Activated CD4-positive, alpha-beta memory T cell treated with anti-CD3 and anti-CD28 coated beads, Interleukin-2, amount 10 ng/mL, durations not matched to agents 7 days and 5 days (primary cell): ENCODE measurements at places on chromosomes 12 and 14. TPM values are rescaled to one million over a fixed set of nuclear protein-coding genes. Genes with fewer than 3 reads are reported as not detected.

- DNase-seq, result no peak
These were observed 3.3 kb downstream of the GMPR2 start for GRCh38 chr14:24235804-24236688.

DNA sequence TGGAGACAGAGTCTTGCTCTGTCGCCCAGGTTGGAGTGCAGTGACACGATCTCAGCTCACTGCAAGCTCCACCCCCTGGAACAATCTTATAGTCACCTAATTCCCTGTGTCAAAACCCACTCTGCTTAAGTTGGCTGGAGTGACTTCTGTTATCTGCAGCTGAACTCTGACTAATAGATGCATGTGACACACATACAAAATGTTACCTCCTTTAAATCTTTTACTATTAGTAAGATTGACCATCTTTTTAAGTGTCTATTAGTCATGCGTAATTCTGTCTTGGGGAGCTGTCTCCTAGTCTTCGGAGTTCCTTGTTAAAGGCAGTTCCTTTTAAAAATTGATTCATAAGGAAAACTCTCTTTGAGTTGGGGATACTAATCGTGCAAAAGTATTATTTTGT is 7.4 kb downstream of the IFI27L1 start:
- DNase-seq, result no peak

DNA sequence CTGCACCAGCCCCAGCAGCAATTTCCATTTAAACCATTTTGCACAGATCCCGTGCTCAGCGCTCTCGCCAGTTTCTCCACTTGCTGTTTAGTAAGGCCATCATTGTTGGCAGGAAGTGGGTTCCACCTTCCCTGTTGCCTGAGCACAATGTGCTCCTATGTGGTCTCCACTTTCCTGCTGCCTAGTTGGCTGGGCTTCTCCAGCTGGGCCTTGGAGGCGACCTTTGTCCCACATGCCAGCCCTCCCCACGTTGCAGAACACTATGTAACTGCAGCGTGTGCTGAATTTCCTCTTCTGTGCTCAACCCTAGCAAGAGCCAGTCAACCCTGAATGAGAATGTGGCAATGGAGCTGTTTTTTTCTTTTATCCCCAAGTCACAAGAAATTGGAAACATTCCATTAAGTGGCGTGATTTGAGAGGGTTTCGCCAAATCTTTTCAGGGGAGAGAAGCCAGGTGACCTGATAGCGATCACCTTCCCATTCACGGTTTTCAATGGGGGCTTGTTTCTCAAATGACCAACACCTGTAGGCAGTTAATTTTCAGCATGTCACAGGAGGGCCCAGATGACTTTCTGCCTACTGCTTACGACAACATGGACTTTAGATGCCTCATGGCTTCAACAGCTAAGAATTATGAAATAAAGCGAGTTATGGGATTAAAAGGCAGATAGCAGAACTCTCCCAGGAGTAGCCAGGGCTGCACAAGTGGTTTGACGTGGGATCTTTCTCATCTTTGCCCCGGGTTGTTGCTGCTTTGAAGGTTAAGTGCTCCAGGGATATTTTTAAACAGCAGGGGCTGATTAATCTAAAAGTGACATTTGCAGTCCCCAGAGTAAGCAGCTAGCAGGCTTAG is at the start of gene ACACB:
TSS of gene ACACB (plus strand) at position 830 of the 853 bp plus-strand sequence. CDS start 22,819 bp downstream, outside the sequence.
- DNase-seq, result no peak

Gene MIS18BP1
- total RNA-seq, result 66.3 TPM

DNA sequence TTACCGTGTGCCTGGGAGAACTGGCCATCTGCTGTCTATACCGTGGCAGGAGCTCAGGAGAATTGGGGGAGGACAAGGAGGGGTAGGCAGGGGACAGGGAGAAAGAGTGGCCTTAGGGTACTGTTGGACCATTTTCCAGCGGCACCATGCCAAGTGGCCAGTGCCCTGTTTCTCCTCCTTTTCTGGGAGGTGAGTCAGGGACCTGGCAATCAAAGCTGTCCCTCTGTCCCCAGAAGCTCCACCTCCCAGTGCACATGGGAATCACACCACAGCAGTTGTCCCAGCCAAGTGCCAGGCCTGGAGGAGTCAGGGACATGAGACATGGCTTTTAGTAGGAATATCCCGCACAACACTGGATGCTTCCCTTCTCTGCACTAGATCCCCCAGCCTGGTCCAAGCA is 118.0 kb downstream of the GCH1 start:
- DNase-seq, result no peak

Gene DPY19L2
- 0.25 TPM for total RNA-seq

DNA sequence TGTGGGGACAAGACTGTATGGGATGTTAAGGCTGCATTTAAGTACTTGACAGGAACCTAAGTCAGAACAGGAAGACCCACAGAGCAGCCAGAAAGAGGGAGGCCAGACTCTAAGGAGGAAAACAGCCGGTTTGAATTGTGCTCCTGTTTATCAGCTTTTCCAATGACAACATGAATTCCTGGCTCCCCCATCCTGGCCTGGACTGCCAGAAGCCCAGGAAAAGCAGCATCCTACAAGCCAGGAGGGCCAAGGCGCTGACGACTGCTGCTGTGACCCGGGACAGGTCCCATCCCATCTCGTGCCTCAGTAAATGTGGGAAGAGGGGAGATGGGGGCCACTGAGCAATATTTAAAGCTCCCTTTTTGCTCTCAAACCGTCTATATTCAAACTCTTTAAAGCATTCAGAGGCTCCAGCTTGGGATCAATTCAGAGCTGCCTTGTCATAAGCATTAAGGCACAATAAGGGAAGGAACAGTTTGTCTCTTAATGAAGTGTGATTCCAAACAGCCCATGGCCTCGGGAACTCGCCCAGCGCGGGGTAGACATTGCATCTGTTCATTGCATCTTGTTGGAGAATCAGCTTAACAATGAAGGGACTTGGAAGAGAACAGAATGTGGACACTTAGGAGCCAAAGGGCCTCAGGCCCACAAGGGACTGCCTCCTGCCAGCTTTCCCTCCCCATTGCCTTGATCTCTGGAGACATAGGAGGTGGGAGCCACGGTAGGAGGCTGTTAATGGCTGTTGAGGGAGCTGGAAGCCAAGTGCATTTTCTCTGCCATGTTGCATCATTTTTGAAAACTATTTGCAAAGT is 49.6 kb downstream of the CMKLR1 start:
- no peak for DNase-seq

DNA sequence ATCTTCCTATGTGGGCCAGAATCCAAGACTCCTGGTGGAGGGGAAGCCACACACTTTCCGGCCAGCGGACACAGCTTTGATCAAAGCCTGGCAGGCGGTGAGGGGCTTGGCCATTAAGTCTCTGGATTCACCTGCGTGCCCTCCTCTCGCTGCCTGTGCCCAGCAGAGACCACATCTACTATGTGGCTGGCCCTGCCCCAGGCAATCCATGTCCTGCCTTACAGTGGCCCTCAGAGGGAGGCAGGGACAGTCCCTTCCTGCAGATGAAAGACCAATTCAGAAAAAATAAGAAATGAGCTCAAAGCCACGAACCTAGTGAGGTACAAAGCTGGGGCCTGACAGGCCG is 82.7 kb upstream of the GPR68 start:
- DNase-seq, result no peak

DNA sequence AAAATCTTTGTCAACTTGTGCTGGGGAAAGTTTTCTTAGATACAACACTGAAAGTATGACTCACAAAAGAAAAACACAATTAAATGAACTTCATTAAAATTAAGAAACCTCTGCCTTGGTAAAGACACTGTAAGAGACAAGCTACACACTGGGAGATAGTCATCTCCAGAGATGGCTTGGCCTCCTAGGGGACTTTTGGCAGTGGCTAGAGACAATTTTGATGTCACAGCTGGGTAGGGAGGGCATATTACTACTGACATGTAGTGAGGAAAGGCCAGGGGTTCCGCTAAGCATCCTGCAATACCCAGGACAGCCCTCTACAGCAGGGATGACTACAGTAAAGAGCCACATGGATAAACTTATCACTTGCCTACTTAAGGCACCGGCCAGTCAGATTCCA is 8.7 kb upstream of the RNASE4 start:
- DNase-seq, result no peak

Gene TAS2R20
- 0.50 TPM for total RNA-seq

DNA sequence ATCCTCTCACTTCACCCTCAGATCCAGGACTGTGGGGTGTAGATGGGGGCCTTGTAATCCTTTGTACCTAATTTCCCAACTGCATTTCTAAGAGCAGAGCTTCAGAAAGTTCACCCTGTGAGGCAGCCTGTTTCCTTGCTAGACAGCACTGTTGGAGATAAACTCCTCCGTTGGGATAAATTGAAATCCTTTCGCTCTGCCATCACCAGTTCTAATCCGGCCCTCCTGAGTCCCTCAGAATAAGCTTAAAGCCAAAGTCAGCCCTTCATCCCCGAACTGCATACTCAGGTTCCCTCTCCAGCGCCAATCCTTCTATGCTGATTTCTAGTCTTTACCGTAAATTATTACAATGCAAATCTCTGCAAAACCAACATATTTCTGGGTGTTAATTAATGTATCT is 114.7 kb downstream of the PRMT8 start:
- no peak for DNase-seq

- DNase-seq, result peak; percentile 50
These were observed 1.0 kb downstream of the SH2B3 start for GRCh38 chr12:111406474-111407376.

GRCh38 chr12:80068173-80068572 is 31.2 kb upstream of the OTOGL start:
- no peak for DNase-seq
